Chondrocyte (in vitro differentiated cells): ENCODE measurements at places on chromosomes 7 and 10.

- no peak for DNase-seq
Measured at GRCh38 chr10:30425336-30426075, 8.5 kb upstream of the MAP3K8 start.

GRCh38 chr10:22321156-22321923, 441 bp downstream of the BMI1 start:
- no peak for DNase-seq

DNA sequence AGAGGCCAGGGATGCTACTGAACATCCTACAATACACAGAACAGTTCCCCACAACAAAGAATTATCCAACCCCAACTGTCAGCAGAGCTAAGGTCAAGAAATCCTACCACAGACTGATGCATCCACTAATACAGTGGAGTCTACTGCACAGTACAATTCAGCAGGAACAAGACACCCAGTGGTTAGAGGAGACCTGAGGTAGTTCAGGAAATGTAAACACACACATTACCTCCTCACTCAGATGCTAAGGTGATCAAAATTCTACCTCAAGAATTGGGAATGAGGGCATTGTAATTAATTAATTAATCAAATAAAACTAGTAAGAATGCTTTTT, 91.4 kb downstream of the ZFAND4 start:
- no peak for DNase-seq

DNA sequence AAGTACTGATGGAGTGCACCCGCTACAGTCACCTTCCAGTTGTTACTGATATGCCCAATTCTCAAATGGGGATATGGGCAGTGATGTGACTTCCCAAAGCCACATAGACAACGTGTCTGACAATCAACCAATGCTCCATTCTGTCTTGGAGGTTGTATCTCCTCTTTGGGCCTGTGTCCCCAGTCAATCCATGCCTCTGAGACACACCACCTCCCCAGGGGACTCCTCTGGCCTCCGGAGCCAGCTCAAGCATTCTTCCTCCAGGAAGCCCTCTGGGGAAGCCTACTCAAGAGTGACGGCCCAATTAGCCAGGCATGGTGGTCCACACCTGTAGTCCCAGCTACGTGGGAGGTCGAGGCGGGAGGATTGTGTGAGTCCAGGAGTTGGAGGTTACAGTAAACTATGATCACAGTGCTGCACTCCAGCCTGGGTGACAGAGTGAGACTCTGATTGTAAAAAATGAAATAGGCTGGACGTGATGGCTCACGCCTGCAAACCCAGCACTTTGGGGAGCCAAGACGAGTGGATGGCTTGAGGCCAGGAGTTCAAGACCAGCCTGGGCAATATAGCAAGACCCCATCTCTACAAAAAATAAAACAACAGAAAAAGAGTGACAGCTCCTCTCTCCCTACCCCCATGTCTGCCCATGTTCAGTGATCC, 99.5 kb upstream of the TNRC18 start:
- DNase-seq = no peak

DNA sequence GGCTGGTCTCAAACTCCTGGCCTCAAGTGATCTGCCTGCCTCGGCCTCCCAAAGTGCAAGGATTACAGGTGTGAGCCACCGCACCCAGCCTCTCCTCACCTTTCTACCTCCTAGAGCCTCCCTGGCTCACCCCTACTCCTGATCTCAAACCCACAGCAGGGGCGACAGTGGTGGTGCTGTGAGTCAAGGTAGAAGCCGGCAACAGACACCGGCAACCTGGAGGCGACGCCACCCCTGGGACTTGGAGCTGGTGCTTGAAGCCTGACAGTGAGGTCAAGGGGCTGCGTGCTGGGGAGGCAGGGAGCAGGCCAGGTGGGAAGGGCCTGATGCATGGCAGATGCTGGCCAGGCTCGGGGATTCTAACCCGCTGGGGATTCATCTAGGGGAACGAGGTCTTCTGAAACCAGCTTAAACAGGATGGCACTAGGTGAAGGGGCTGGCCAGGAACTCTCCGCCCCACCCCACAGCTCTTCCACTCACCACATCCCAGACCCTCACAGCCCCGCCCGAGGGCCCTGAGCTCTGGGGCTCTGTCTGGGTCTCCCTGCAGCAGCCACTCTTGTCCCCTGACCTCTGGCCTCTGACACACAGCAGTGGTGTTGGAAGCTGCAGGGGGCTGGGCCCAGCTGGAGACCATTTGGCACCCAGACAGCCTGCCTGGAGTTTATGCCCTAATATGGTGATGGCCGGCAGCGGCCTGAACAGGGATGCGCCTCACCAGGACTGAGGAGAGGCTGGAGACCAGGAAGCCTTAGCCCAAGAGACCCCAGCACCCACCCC, 16.4 kb downstream of the KCNH2 start:
- no peak for DNase-seq

- DNase-seq = no peak
Measured at GRCh38 chr10:3978174-3978573, 193.2 kb upstream of the KLF6 start.

GRCh38 chr10:114276671-114277070, 37.6 kb downstream of the VWA2 start:
- DNase-seq = no peak

DNA sequence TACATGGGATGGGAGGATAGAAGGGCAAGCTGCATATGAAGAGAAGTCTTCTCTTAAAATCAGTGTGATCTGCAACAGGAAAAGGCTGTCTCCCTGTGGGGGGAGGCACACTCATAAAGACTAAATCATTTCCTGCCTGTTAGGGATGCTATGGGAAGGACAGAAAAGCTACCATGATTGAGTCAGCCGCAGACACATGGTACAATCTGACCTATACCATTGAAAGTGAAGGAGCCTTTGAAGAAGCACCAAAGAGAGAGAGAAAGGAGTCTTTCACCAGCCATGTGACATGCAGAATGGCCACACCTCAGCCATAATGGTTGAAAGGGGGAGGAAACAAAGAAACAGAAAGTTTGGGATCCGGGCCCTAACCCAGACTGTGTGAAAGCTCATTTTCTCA, 29.1 kb downstream of the NUDCD3 start:
- DNase-seq = no peak

DNA sequence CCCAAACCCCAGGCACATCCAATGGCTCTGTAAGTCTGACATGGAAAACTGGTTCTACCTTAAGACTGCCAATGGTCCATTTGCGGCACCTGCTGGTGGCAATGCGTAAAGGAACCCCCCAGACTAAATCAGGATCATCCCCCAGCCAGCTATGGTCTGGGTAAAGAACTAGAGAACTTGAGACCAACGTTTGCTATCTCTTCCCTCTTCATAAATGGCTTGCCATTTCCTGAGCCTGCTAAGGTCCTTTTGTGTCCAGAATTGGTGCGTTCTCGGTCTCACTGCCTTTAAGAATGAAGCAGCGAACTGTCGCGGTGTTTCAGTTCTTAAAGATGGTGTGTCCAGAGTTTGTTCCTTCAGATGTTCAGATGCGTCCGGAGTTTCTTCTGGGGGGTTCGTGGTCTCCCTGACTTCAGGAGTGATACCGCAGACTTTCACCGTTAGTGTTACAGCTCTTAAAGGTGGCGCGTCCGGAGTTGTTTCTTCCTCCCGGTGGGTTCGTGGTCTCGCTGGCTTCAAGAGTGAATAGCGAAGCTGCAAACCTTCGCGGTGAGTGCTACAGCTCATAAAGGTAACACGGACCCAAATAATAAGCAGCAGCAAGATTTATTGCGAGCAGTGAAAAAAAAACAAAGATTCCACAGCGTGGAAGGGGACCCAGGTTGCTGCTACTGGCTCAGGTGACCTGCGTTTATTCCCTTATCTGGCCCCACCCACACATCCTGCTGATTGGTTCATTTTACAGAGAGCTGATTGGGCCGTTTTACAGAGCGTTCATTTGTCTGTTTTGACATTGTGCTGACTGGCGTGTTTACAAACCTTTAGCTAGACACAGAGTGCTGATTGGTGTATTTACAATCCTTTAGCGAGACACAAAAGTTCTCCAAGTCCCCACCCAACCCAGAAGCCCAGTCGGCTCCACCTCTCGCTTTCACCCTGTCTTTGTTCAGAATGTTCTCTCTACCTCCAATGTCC, 95.4 kb downstream of the ELMO1 start:
- no peak for DNase-seq

- no peak for DNase-seq
Measured at GRCh38 chr7:80934321-80934720, 15.5 kb upstream of the SEMA3C start.

- DNase-seq = no peak
Measured at GRCh38 chr7:11450281-11450680, 381.7 kb downstream of the THSD7A start.

- no peak for DNase-seq
Measured at GRCh38 chr10:1608851-1609647, 128.3 kb downstream of the ADARB2 start.

- DNase-seq = no peak
Measured at GRCh38 chr10:33559105-33559504, 224.6 kb upstream of the NRP1 start.

DNA sequence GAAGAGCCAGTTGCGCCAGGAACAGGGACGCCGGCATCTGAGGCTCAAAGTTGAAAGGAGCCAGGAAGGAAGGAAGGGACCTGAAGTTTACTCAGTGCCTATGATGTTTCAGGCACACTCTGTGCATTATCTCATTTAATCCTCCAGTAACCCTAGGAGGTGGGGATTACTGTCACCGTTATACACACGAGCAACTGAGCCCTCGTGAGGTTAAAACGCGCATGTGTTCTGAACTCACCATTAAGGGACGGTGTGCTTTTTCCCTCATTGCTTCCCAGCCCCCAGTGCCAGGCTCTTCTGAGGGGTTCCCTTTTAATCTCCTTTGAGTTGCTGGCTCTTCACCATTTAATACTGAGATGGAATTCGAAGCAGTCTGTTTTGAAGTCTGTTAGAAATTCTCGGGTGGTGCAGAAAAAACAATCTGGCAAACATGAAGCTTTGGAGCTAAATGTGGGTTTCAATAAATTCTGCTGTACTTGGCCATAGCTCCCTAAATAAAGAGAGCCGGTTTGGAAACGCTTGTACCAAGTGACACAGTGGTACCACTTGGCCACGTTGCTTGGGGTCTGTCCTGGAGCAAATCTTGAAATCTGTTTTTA, 102.2 kb downstream of the TAX1BP1 start:
- no peak for DNase-seq

GRCh38 chr7:71626206-71626605, 494.3 kb downstream of the GALNT17 start:
- no peak for DNase-seq

DNA sequence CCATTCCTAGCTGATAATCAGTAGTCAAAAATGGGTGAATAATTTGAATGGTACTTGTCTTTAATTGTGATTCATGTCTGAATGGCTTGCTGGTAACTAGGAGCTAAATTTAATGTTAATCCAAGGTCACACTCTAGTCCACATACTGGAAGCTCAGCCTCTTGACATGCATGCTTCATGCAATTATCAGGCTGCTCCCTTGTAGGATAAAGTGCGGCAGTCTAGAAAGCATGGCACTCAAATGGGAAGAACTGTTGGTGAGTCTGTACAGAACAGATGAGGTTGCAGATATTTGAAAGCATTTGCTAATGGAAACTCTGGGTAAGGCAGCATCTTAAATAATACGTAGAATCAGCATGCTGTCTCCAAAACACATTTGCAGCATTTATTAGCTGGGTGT, 499.4 kb downstream of the AUTS2 start:
- no peak for DNase-seq

GRCh38 chr10:128326851-128327250, 200.6 kb upstream of the MKI67 start:
- no peak for DNase-seq

DNA sequence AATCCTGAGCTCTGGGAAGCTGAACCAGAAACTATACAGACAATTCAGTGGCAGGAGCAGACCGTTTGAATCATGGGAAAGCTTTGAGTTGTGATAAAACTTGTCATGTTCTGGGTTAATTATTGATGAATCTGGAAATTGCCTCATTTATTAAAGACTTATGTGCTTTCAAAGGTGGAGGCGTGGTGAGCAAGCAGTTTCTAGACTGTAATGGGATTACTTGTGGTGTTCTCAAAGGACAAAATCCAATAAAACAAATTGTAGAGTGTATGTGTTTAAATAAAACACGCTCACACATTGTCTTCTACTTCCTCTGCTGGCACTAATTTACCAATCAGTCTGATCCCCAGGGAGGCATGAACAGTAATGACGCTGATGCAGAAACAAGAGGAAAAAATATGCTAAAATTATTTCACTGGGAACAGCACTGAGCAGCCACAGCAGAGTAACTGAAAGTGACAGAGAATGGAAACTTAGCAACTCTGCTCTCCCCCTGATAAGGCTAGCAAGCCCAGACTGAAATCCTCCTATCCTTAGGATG, 25.1 kb downstream of the PARD3 start:
- no peak for DNase-seq

- DNase-seq = no peak
Measured at GRCh38 chr7:103524042-103524907, 78.3 kb upstream of the SLC26A5 start.

GRCh38 chr7:109479388-109479787, 909.7 kb downstream of the DNAJB9 start:
- DNase-seq = no peak

DNA sequence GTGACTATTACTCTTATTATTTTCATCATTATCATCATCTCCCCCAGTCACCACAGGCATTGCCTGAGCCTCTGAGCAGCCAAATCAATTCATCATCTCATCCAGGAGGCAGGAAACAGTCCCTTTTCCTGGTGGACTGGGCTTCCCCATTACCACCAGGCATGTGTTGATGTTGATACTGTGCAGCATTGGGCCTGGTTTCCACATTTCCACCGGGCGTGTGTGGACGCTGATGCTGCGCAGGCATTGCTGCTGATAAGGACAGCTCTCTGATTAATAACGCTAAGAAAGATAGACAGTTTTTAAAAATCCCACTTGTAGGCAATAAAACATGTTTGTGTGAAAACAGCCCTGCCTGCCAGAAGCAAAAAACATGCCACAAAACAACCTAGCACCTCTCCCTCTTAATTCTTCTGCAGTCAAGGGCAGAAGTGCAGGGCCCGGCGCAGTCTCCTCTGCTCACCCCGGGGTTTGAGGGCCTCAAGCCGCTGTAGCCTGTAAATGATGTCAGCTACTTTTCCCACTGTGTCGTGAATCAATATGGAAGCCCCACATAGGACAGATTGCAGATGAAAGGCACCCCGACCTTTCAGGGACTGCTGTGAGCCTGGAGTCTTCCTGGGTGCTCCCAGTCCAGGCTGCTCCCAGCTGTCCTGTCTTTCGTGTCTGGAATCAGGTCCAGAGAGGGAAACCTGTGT, 216.0 kb downstream of the WDR37 start:
- DNase-seq = no peak

GRCh38 chr10:17226891-17227303, 1.1 kb upstream of the VIM start:
- no peak for DNase-seq

- DNase-seq = no peak
Measured at GRCh38 chr10:31708046-31708445, 220.6 kb downstream of the ARHGAP12 start.
